ENCODE measurements at places on chromosomes 7 and 10.

GRCh38 chr10:102480396-102480795 lies 22.1 kb downstream of the ACTR1A start:
- no peak for DNase-seq

GRCh38 chr7:85376589-85376988 lies 189.7 kb upstream of the SEMA3D start:
- no peak for DNase-seq

- no peak for DNase-seq
Observed at GRCh38 chr7:83930262-83930661, 264.3 kb downstream of the SEMA3A start.

DNA sequence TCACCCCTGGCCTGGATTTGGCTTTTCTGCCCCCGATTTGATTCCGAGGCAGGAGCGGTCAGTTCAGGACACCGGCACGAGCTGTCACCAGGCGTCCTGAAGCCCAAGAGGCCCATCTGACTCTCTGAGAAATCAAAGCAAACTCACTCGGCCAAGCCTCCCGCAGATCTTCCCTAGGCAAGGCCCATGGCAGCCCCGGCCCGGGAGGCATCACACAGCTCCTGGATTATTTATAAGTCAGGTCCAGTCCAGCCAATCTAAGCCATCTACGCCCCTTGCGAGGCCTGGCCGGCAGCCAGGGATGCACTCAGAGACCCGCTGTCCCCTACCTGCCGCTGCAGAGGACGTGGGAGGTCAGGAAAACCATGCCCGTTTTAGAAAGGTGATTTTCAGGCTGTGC lies 87.3 kb upstream of the DIP2C start:
- no peak for DNase-seq

- peak; percentile 71 for DNase-seq
Observed at GRCh38 chr7:130277763-130278643, 11.3 kb downstream of the CPA2 start.

- DNase-seq, result no peak
Observed at GRCh38 chr7:110568932-110569331, 522.0 kb upstream of the LRRN3 start.

- DNase-seq, result peak; percentile 49
Observed at GRCh38 chr7:380711-381210, 90.8 kb downstream of the FOXL3 start.

DNA sequence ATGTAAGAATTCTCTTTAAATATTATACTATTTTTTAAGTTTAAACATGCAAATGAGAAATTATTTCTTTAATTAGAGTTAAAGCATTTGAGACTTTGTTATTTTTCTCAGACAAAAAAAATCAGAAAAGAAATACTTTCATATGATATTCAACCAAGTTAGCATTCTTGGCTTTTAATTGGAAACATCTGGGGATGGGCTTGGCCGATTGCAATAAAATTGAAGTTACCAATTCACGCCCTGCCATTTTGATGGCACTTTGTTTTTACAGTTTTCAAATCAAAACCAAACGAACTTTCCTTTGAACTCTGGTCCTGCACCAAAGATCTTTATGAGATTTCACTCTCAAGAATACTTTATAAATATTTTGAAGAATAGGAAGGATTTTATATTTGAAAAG lies 127.7 kb downstream of the ATE1 start:
- no peak for DNase-seq

- DNase-seq, result no peak
Observed at GRCh38 chr10:2012209-2012608, 274.9 kb upstream of the ADARB2 start.

DNA sequence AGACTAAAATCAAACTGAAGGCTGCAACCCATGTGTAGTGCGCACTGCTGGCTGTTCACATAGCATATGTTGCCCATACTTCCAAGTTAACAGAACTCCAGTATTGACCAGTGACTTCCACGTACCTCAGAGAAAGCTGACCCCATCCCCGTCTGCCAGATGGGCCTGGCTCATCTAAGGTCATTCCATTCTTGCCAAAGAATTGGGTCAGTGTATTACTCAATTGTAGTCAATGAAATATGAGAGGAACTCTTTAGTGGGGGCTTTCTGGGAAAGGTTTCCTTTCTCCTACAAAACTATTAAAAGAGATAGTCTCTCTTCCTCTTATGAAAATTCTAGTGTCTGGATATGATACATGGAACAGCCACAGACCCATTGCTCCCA lies 238.6 kb downstream of the COBL start:
- DNase-seq, result no peak

DNA sequence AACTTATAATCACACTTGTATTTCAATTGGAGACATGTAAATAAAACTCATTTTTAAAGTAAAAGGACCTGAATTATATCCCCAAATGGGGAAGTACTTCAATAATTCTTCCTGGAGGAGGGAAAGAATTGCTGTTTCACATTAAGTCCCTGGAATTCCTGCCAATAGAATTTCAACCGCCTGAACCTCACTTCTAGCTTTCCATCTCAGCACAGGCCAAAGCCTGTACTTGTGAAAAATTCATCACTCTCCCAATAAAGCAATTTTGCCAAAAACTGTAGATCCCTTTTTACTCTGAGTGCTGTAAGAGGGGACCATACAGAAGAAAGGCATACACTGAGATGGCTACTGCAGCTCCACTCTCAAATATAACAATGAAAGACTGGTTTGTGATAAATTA lies 54.8 kb downstream of the CADPS2 start:
- no peak for DNase-seq

GRCh38 chr7:134954197-134955082 lies 31.9 kb upstream of the AGBL3 start:
- no peak for DNase-seq

GRCh38 chr7:29610086-29610485 lies 46.5 kb downstream of the PRR15 start:
- DNase-seq, result no peak

DNA sequence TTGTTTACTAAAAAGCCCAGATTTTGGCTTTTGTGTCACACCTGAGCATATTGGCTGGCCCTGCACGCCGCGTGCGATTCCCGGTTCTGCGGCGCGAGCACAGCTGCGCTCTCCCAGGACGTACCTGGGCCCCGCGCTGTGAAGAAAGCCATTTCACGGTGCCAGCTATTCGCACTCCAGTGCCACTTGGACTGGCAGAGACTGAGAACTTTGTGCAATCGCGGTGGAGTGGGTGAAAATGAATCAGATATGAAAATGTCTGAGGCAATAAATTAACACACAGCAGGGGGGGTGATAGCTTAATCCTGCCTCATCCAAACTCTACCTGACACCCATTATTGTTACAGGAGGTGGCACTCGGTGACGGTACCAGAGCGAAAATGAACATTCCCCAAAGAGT lies 330.1 kb upstream of the MGMT start:
- peak; percentile 20 for DNase-seq

GRCh38 chr10:12397941-12398340 lies 48.6 kb downstream of the CAMK1D start:
- DNase-seq, result no peak

GRCh38 chr10:17101257-17101909 lies 28.2 kb downstream of the CUBN start:
- DNase-seq, result no peak

- no peak for DNase-seq
Observed at GRCh38 chr7:41287559-41288335, 415.1 kb downstream of the INHBA start.

GRCh38 chr10:113052076-113052830 lies 102.2 kb downstream of the TCF7L2 start:
- DNase-seq, result no peak

DNA sequence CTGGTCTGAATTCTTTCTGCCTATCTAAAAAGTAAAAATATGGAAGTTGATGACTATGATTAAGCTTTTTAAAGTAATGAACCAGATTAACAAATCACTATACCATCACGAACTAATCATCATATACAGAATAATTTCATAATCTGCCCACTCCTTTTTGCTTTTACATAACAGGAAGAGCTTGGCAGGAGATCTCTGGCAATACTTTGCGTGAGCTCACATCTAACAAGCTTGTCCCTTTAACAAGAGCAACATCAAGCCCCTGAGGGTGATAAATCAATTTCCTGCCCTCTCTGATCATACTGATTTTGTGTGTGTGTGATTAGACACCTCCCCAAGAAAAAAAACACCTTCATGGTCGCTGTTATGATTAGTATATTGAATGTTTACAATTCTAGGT lies 143.5 kb upstream of the ASAH2 start:
- DNase-seq, result no peak
